ENCODE measurements at places on chromosomes 7 and 10.

- DNase-seq = no peak
These were observed 360.4 kb upstream of the ZNF32 start for GRCh38 chr10:44008917-44009709.

- DNase-seq = peak; percentile 47
These were observed 1227.6 kb downstream of the TYW1 start for GRCh38 chr7:68224041-68224741.

DNA sequence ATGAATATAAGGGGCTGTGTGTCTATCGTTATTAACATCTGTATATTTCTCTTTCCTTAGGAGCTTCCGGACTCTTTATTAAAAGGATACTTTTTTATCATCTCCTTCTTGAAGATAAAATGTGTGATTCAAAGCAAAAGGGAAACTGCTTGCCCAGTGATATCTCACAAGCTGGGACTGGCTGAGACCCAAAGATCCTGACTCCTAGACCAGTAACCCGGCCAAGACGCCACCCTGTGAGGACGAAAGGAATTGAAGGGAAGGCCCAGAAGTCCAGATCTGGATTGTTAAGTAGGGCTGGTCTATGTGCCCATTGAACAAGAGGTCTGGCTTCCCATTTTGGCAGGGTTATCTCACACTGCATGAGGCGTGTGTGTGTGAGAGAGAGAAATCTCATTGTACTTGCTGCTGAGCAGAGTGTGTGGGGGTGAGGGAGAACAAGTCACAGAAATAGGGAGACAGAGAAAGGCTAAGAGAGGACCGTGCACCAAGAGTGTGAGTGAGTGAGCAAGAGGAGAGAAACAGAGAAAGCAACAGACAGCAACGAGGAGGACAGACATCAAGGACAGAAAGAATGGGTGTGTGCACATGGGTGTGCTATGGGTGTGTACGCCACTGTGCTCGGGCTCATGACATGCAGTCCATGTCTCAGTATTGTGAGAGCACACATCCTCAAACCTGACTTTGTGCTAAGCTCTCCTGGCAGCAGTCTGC lies 75.4 kb downstream of the PLXNA4 start:
- DNase-seq = no peak

GRCh38 chr10:132658546-132659205 lies 121.1 kb downstream of the INPP5A start:
- no peak for DNase-seq

DNA sequence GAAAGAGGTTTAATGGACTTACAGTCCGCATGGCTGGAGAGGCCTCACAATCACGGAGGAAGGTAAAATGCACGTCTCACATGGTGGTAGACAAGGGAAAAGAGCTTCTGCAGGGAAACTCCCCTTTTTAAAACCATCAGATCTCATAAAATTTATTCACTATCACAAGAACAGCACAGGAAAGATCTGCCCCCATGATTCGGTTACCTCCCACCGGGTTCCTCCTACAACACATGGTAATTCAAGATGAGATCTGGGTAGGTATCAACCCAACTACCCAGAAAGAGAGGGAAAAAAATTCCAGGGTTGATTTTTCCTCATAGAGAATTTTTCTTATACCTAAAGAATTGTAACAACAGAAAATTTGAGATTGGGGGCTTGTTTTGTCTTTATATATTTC lies 13.9 kb downstream of the RAPGEF5 start:
- no peak for DNase-seq

DNA sequence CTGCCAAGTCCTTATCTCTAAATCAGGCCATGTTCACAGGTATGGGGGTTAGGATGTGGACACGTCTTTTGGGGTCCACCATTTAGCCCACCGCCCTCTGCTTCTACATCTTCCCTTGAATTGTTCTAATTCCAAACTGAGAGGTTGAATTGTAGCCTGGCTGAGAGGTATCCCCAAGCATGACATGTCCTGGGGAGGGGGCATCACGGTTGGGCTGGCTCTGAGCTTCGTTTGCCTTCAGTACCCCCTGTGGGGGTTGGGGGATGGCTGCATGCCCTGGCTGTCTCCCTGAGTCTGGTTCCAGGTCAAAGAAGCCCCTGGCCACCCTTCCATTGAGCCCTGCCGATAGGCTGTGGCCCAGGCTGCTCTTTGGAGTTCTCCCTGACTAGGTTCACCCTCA lies 204.6 kb downstream of the GLRX3 start:
- DNase-seq = no peak

DNA sequence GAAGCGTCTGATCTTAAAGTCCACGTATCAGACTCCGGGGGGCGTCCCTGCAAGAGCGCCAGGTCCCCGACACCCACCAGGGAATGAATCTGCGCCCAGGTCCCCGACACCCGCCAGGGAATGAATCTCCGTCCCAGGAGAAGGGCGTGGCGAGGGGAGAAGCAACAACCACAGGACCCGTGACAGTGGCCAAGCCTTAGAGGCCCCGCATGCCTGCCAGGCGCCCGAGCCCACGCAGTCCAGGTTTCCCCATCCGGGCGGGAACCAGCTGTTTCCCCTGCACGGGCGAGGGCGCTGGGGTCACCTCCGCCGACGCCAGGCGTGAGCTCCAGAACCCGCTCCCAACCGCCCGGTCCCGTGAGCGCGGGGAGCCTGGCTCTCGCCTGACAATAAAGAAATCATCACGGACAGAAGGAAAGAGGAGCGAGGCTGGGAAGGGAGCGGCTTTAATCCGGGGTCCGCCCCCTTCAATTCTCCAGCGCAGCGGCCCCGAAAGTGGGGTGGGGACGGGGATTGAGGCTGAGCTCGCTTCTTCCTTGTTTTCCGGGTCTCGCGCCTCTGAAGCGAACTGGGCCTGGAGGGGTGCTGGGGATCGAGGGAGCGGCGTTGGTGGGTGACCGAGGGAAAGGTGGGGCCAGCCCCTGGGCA lies 29.0 kb upstream of the BMS1 start:
- no peak for DNase-seq

DNA sequence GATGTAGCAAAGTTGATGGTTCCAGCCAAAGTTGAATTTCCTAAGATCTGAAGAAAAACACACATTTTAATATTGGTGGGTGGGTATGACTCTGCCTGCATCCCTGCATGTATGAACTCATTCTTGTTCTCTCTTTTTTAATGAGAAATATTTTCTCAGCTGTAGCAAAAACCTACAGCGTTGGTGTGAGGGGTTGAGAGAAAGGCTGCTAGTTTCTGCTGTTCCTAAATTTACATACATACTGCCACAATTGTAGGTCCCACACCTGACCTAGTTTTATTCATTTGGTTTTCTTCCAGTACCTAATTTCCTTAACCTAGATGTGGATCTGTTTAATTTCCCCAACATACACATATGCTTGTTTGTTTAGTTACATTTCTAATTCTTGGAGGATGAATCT lies 4.6 kb downstream of the AGFG2 start:
- DNase-seq = no peak

DNA sequence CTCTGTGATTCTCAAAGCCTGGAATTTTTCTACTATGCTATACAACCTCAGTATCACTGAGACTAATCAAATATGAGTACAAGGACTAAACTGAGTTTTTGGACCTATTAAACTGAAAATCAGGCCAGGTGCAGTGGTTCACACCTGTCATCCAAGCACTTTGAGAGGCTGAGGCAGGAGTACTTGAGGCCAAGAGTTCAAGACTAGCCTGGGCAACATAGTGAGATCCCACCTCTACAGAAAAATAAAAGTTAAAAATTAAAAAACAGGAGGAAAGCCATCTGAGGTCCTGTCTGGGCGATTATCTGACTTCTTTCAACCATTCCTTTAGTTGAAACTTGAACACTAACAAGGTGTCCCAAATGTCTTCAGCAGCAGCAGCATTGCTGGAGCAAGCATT lies 7.0 kb downstream of the XRCC2 start:
- no peak for DNase-seq

DNA sequence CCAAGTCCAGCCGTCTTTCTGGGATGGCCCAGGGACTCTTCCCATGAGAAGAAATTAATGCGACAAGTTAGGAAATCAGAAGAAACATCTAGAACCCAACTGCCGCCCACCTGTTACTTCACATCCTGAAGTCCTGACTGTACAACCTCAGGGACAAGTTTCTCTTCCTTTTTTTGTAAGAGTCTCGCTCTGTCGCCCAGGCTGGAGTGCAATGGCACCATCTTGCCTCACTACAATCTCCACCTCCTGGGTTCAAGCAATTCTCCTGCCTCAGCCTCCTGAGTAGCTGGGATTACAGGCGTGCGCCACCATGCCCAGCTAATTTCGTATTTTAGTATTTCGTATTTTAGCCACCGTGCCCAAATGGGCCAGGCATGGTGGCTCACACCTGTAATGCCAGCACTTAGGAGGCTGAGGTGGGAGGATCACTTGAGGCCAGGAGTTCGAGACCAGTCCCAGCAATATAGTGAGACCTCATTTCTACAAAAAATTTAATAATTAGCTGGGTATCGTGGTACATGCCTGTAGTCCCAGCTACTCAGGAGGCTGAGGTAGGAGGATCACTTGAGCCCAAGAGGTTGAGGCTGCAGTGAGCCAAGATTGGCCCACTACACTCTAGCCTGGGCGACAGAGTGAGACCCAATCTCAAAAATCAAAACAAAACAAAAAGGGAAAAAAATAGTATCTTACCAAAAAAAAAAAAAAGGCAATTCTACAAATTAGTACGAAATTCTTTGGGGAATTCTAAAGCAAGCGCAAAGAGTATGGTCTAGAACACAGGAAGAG lies 20.8 kb downstream of the LAT2 start:
- DNase-seq = no peak

- no peak for DNase-seq
These were observed 52.7 kb upstream of the FAM20C start for GRCh38 chr7:139561-140243.

DNA sequence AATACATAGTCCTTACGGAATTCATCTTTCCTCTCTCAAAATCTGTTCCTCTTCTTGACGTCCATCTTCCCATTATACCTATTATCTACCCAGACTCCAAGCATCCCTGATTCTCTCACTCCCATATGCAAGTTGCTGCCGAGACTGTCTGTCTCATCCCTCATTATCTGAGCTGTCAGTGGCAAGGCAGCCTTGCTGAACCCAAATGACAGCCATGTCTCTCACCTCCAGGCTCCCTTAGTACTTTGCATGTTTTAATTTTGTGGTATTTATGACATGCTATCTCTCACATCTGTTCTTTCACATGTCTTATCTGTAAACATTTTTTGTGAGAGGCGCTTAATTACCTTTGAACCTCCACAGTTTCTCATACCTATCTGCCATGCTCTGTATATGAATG lies 54.4 kb upstream of the IFRD1 start:
- no peak for DNase-seq

DNA sequence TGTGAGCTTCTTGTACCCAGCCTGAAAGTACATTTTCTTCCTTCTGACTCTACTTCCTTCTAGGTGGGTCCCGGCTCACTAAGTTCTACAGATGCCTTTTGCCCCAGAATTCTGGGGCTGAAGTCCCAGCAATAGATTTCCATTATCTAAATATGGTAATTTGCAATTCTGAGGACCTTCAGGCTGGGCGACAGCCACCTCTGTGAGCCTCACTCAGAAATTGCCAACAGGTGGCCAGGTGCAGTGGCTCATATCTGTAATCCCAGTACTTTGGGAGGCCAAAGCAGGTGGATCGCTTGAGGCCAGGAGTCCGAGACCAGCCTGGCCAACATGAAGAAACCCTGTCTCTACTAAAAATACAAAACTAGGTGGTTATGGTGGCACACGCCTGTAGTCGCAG lies 23.7 kb downstream of the CREM start:
- no peak for DNase-seq

- DNase-seq = no peak
These were observed 23.8 kb downstream of the DNAJB6 start for GRCh38 chr7:157360483-157361025.

- DNase-seq = peak; percentile 77
These were observed 31.4 kb upstream of the NPVF start for GRCh38 chr7:25259487-25260243.

DNA sequence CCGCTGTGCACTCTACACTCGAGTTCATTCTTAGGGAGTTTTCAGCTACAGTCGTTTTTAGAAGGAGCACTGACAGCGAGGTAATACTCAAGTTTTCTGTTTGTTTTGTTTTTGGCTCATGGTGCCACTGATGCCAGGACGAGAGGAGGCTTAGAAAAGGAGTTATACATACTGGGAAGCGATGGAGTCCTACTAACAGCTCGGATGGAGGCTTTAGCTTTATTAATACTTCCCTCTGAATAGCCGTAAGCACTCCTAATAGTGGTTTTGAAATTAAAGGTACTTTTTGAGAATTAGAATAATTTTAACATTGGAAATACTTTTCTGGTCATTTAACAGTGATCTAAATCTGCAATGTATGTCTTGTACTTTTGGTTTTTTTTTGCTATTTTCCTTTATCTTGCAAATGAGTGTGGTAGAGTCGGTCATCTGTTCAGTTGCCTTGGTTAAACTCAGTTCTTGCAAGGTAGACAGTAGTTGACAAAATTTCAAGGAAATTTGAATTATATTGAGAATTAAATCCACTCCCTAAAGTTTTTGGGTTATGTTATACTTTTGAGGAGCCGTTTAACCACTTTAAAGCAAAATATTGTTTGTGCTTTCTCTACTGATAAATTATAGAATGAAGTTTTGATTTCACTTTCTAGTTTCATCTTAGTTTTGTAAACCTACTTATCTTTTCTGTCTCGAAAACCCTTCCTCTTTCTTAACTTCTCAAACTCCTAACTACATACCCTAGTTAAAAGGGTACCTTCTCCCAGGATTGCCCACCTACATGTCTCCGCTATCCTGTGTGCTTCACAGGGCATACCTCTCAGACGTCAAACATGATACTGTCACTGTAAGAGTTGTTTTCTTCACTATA lies 1.5 kb downstream of the HBP1 start:
- DNase-seq = no peak

Measured in NCI-H1930 (cell line).